ENCODE measurements at places on chromosomes 2 and 18. TPM values are rescaled to one million over a fixed set of nuclear protein-coding genes. Genes with fewer than 3 reads are reported as not detected.

SLC38A11 gene
- not detected for total RNA-seq

MAPRE3 gene
- total RNA-seq, result 11.4 TPM

SFXN5 gene
- total RNA-seq, result 12.9 TPM

RNF152 gene
- total RNA-seq, result not detected

ADCYAP1 gene
- not detected for total RNA-seq

LHCGR gene
- total RNA-seq, result not detected

All from A549 treated with ZK216348 at 1 μM for 4 hours (cell line).